Aorta (tissue), 5 donors: ENCODE measurements at places on chromosomes 3 and 15. TPM values are rescaled to one million over a fixed set of nuclear protein-coding genes. Genes with fewer than 3 reads are reported as not detected.

DNA sequence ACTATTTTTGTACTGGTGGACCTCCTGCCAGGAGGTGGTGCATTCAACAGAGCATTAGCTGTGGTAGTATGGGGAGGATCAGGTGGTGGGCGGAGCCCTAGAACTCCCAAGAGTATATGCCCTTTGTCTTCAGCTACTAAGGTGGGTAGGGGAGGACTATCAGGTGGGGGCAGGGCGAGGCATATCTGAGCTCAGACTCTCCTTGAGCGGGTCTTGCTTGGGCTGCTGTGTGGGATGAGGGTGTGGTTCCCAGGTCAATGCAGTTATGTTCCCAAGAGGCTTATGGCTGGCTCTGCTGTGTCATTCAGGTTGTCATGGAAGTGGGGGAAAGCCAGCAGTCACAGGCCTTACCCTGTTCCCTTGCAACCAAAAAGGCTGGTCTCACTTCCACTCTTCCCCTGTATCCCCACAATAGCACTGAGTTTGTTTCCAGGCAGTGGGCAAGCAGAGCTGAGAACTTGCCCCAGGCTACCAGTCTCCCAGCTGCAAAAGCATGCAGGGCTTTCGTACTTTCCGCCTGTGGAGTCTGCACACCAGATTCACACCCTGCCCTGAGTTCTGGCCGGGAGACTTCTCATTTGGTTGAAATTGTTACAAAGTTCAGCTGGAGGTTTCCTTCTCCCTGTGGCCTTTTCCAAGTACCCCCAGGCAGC, 93.7 kb upstream of the DPPA4 start:
- no peak for DNase-seq
- H3K4me1 ChIP-seq, result no peaks in the 10 kb centered on the region
- H3K4me3 ChIP-seq, result no peak overlapping the region
- H3K27ac ChIP-seq, result no peak overlapping the region
- H3K27me3 ChIP-seq, result no peaks in the 10 kb centered on the region

MYO5A gene
- total RNA-seq, result 34.5 TPM

GRCh38 chr3:107973152-107973551, 117.7 kb downstream of the CD47 start:
- H3K4me3 ChIP-seq, result no peak overlapping the region
- H3K27me3 ChIP-seq, result no peaks in the 10 kb centered on the region
- H3K27ac ChIP-seq, result no peak overlapping the region
- H3K4me1 ChIP-seq, result no peaks in the 10 kb centered on the region
- H3K36me3 ChIP-seq, result no peaks in the 10 kb centered on the region
- no peak for DNase-seq

DNA sequence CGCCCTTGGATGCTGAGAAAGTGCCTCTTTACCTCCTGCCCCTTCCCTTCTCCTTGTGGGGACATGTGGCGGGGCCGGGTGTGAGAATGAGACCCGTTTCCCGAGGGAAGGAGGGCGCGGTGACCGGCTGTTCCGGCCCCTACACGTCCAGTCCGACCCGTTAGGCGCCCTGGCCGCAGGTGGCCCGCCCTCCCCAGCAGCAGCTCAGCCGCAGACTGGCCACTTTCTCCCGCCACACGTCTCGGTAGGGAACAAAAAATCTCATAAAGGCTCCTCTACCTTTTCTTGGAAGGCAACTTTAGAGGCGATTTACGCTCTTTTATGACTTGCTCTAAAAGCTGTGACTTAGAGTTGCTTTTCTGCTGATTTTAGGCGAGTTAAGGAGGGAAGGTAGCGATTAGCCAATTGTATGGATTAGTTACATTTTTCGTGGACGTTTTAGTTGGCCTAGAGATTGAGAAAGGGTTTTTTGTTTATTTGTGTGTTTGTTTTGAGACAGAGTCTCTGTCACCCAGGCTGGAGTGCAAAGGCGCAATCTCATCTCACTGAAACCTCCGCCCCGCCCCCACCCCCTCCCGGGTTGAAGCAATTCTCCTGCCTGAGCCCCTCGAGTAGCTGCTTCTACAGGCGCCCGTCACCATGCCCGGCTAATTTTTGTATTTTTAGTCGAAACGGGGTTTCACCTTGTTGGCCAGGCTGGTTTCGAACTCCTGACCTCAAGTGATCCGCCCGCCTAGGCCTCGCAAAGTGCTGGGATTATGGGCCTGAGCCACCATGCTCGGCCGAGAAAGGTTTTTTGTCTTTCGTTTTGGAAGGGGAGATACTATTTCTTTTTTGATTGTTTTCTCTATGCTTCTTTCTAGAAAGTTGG, 8.3 kb upstream of the PGPEP1L start:
- DNase-seq, result no peak
- H3K4me3 ChIP-seq, result no peak overlapping the region
- no peaks in the 10 kb centered on the region for H3K36me3 ChIP-seq
- no peak overlapping the region for H3K27ac ChIP-seq
- no peaks in the 10 kb centered on the region for H3K27me3 ChIP-seq

GRCh38 chr3:134197681-134198261, 52.9 kb downstream of the RYK start:
- no peak for DNase-seq
- H3K4me3 ChIP-seq, result no peak overlapping the region
- no peaks in the 10 kb centered on the region for H3K4me1 ChIP-seq
- H3K27me3 ChIP-seq, result no peaks in the 10 kb centered on the region
- peaks cover 6% of the 10 kb centered on the region for H3K36me3 ChIP-seq

GRCh38 chr3:60025096-60026050, 975.5 kb upstream of the CFAP20DC start:
- no peaks in the 10 kb centered on the region for H3K36me3 ChIP-seq
- no peaks in the 10 kb centered on the region for H3K27me3 ChIP-seq
- no peak overlapping the region for H3K4me3 ChIP-seq
- no peaks in the 10 kb centered on the region for H3K4me1 ChIP-seq
- H3K27ac ChIP-seq, result no peak overlapping the region

GRCh38 chr15:89195836-89196235, 25.5 kb downstream of the RLBP1 start:
- H3K36me3 ChIP-seq, result peaks cover 9% of the 10 kb centered on the region
- H3K27ac ChIP-seq, result no peak overlapping the region
- no peak overlapping the region for H3K4me3 ChIP-seq
- DNase-seq, result no peak
- H3K27me3 ChIP-seq, result no peaks in the 10 kb centered on the region

PDE12 gene
- total RNA-seq, result 14.8 TPM

DNA sequence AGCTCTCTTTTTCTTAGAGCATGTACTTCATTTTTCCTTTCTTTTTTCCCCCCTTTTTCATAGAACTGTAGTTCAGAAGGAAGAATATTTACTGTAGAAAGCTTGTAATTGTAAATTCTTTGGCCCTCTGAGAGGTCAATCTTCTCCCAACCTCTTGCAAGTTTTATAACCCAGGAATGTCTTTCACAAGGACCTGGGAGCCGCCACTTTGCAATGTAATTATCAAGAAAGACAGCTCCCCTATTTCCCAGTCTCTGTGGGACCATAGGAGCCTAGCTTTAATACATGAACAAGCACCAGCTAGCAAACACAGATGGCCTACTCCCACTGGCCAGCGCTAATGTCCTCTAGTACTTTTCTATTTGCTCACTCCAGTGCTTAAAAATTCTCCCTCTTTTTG, 51.4 kb downstream of the NFKBIZ start:
- no peaks in the 10 kb centered on the region for H3K4me1 ChIP-seq
- no peak overlapping the region for H3K27ac ChIP-seq
- H3K4me3 ChIP-seq, result no peak overlapping the region
- no peaks in the 10 kb centered on the region for H3K27me3 ChIP-seq
- DNase-seq, result no peak
- no peaks in the 10 kb centered on the region for H3K36me3 ChIP-seq

SLC28A1 gene
- total RNA-seq, result 2.0 TPM

- no peaks in the 10 kb centered on the region for H3K4me1 ChIP-seq
- H3K36me3 ChIP-seq, result no peaks in the 10 kb centered on the region
Observed at GRCh38 chr3:25973122-25973521, 183.2 kb downstream of the OXSM start.

DNA sequence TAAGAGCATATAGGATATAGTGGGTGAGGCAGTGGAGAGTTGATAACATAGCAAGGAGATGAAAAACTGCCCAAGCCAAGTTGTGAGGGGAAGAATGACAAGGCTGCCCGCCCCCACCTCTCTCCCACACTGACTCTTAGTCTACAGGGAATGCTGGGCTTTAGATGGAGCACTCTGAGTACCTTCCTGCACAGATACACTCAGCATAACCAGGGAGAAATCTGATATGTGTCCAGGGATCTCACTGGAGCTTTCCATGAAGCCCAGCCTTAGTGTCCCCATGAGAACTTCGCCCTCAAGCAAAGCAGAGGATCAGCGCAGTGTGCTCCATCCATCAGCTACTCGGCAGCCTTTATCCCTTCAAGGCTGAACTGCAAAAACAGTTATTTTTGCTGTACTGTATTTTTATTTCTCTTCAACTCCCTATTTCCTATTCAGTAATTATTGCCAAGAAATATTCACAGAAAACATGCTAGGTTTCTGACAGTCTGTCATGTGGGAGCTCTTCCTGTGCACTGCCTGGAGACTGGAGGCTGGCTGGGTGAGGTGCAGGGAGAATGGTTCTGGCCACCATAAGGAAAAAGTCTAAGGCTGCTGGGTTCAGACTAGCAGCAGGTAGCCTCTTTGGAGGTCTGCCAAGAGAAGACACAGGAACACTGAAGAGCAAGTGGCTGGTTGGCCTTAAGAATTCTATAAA, 475.2 kb upstream of the PPP2R3A start:
- H3K27ac ChIP-seq, result no peak overlapping the region
- H3K4me1 ChIP-seq, result no peaks in the 10 kb centered on the region
- no peak overlapping the region for H3K4me3 ChIP-seq

RTP3 gene
- total RNA-seq, result not detected

- H3K4me1 ChIP-seq, result peaks cover 7% of the 10 kb centered on the region
- no peak overlapping the region for H3K27ac ChIP-seq
- no peaks in the 10 kb centered on the region for H3K27me3 ChIP-seq
- no peak overlapping the region for H3K4me3 ChIP-seq
Observed at GRCh38 chr3:16070707-16071106, 103.8 kb upstream of the GALNT15 start.

- no peaks in the 10 kb centered on the region for H3K36me3 ChIP-seq
- no peak for DNase-seq
- H3K4me3 ChIP-seq, result no peak overlapping the region
- no peaks in the 10 kb centered on the region for H3K27me3 ChIP-seq
- no peaks in the 10 kb centered on the region for H3K4me1 ChIP-seq
Observed at GRCh38 chr3:26422415-26422814, 200.2 kb upstream of the LRRC3B start.

GRCh38 chr3:190210608-190211007, 89.9 kb upstream of the P3H2 start:
- no peak for DNase-seq
- H3K4me3 ChIP-seq, result no peak overlapping the region
- H3K27ac ChIP-seq, result no peak overlapping the region
- H3K36me3 ChIP-seq, result no peaks in the 10 kb centered on the region
- no peaks in the 10 kb centered on the region for H3K27me3 ChIP-seq
- no peaks in the 10 kb centered on the region for H3K4me1 ChIP-seq

DNA sequence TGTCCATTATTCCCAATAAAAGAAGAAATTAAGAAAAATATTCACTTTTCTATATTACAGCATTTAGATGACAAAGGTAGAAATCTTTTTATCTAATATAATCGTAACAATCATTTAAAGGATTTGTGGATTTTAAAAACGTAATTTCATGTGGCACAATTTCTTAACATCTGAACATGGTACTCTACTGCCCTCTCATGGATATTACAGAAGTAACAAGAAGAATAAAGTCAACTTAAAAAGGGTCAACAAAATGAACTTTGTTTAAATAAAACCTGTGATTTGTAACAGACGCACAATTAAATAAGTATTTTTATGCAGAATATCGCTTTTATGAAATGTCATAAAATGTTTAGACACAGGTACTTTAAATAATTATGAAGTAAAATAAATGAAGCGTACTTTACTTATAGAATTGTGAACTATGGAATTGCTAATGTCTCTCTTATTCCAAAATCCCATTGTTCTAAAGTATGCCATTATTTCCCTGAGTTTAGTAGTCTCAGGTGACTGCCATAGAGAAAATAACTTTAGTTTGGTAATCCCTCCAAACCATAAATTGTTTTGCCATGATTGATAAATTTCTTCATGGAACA, 366.8 kb upstream of the ZNF385D start:
- H3K27ac ChIP-seq, result no peak overlapping the region
- no peak for DNase-seq
- no peaks in the 10 kb centered on the region for H3K36me3 ChIP-seq

DNA sequence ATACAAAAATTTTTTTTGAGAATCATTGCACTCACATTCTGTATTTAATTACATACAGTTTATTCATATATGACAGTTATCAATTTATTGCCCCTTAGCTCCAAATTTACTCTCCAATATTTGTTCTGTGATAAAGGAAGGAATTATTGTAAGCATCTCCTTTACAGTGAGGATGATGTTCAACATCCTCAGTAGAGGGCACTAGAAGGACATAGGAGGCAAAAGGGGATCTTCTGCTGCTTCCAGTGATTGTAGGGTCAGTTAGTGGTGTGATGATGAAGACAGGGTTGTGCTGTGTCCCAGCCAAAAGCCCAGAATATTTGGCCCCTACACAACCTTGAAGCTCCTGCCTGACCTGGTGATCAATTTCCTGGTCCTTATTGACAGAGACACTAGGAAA, 89.9 kb upstream of the DCBLD2 start:
- no peak for DNase-seq
- H3K27ac ChIP-seq, result no peak overlapping the region
- H3K4me1 ChIP-seq, result no peaks in the 10 kb centered on the region
- H3K36me3 ChIP-seq, result no peaks in the 10 kb centered on the region
- H3K27me3 ChIP-seq, result no peaks in the 10 kb centered on the region
- H3K4me3 ChIP-seq, result no peak overlapping the region

DNA sequence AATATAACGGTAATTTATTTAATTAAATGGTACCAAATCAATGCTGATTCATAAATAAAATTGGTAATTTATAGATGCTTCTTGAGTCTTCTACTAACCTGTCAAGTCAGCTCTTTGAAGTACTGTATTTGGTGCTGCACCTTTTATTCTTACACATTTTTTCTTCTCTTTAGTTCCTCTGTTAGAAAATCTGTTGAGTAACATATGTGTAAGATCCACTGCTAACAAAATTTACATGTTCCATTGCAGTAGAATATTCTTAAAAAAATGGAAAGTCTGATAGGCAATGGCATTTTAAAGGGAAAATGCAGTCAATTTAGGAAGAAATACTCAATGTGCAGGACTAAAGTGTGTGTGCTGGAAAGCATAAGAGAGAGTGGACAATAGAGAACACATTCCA, 936.6 kb downstream of the ZPLD1 start:
- no peak for DNase-seq
- no peaks in the 10 kb centered on the region for H3K36me3 ChIP-seq
- H3K4me3 ChIP-seq, result no peak overlapping the region
- no peak overlapping the region for H3K27ac ChIP-seq

GRCh38 chr3:5264896-5265770, 77.6 kb downstream of the EDEM1 start:
- H3K27ac ChIP-seq, result no peak overlapping the region
- no peaks in the 10 kb centered on the region for H3K27me3 ChIP-seq
- H3K4me3 ChIP-seq, result no peak overlapping the region

DNA sequence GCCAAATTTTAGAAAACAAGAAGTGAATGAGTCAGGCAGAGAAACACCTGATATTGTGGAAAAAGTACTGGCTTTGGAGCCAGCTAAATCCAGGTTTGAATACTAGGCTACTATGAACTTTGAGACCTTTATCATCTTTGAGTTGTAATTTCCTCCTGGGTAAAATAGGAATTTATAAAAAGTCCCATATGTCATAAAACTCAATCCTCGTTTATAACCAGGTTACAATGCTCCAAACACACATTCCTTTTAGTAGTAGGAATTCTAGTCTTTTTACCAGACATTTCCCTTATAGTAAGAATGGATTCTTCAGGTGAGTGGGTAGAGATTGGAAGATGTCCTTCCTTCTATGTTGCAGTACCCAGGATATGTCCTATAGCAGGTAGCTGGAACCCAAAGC, 16.7 kb upstream of the DPH6 start:
- DNase-seq, result no peak
- no peak overlapping the region for H3K4me3 ChIP-seq
- H3K36me3 ChIP-seq, result no peaks in the 10 kb centered on the region

CCDC39 gene
- total RNA-seq, result 0.60 TPM

SPTSSB gene
- total RNA-seq, result 0.16 TPM
